ENCODE measurements at places on chromosomes 1 and 21.
A peak's percentile ranks its signal among the peaks of the same experiment; 100 is the strongest.

GRCh38 chr1:11599891-11600576 is 54.2 kb downstream of the FBXO2 start:
- DNase-seq: no peak

GRCh38 chr1:206784471-206784903 is 12.2 kb upstream of the IL10 start:
- DNase-seq: peak; percentile 77

DNA sequence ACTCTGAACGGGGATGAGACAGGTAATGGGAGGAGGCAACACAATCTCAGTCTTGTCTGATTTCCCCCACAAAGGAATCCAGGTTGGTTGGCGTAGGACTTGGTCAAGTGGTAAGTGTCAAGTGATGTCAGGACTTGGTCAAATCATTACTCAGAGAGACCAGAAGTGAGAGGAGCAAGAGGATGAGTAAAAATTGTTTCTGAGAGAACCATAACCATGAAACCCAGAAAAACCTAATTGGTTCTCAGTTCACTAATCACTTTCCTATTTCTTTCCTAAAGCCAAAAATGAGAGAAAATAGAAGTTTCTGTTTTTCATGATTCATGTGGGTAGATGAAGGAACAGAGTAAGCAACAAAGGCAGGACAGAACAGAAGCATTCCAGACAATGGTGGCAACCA is 5.0 kb downstream of the PHC2 start:
- DNase-seq: no peak

- no peak for DNase-seq
These were observed 8.2 kb upstream of the TRIM63 start for GRCh38 chr1:26075421-26076144.

DNA sequence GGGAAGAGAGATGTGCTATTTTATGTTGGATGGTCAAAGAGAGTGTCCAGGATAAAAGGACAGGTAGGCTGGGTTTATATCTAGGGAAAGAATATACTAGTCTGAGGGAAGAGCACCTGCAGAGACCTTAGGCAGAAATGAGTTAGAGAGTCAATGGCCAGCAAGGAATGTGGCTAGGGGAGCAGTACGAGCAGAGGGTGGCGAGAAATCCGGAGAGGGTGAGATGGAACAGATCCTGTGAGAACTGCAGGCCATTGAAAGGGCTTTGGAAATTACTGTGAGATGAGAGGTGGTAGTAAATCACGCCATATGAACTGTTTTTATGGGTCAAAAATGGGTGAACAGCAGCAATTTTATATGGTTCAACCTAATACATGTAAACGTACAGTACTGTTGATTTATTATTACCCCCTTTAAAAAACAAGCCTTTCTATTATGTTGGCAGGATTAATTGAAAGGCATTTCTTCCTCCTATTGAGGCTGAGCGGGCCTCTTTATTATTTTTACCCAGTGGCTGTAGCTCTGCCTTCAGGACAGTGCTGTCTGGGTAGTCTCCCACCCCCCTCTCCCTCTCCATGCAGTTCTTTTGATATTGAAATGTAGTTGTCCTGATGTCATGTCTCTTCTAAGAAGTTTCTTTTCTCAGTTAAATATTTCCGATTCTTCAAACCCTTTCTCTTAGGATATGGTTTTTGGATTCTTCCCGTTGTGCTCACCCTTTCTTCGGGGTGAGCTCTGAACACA is 75.2 kb upstream of the CD1D start:
- DNase-seq: no peak

DNA sequence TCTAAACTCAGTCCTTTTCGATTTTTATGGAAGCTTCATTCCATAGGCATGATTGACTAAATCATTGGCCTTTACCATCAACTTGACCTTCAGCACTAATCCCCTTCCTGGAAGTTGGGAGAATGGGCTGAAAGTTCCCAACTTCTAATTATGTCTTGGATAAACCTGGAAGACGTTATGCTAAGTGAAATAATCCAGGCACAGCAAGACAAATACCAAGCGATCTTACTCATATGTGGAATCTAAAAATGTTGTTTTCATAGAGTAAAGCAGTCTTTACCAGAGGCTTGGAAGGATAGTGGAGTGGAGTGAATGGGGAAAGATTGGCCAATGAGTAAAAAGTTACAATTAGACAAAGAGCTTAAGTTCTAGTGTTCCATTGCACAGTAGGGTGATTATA is 1453.2 kb downstream of the PLA2G4A start:
- DNase-seq: no peak

DNA sequence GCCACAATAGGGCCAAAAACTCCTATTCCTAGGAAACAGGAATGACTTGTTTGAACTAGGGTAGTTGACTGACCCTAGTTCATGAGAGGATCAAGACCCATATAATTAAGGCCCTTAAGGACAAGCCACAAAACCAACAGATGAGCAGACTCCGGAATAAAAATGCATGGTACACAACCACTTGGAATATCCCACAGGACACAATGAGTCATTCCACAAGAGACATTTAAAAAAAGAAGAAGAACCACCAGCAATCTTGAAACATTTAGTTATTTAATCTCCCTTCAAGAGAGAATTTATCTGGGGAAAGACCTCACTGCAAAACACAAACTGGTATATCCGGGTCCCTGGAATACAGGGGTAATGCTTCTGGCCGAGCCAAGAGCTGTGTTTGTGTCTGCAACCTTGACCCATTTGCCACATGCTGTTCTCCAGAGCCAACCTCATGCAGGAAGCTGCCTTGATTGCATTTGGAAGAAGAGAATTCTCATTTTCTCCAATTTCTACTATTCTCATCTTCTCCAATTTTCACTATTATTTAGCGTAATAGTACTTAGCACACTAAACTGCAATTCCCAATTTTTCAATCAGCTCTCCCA is 135.5 kb downstream of the TGFBR3 start:
- no peak for DNase-seq

DNA sequence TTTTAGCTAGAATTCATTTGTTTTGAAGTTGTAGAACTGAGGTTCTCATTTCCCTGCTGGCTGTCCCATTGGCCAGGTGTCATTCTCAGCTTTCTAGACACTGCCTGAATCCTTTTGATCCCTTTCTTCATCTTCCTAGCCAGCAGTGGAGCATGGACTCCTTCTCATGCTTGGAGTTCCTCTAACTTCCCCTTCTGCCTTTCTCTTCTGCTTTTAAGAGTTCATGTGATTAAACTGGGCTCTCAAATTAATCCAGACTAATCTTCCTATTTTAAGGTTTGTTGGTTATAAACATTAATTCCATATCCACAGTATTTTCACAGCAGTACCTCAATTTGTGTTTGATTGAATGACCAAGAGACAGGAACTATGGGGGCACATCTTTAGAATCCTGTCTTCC is 52.3 kb downstream of the ADAMTS5 start:
- no peak for DNase-seq

DNA sequence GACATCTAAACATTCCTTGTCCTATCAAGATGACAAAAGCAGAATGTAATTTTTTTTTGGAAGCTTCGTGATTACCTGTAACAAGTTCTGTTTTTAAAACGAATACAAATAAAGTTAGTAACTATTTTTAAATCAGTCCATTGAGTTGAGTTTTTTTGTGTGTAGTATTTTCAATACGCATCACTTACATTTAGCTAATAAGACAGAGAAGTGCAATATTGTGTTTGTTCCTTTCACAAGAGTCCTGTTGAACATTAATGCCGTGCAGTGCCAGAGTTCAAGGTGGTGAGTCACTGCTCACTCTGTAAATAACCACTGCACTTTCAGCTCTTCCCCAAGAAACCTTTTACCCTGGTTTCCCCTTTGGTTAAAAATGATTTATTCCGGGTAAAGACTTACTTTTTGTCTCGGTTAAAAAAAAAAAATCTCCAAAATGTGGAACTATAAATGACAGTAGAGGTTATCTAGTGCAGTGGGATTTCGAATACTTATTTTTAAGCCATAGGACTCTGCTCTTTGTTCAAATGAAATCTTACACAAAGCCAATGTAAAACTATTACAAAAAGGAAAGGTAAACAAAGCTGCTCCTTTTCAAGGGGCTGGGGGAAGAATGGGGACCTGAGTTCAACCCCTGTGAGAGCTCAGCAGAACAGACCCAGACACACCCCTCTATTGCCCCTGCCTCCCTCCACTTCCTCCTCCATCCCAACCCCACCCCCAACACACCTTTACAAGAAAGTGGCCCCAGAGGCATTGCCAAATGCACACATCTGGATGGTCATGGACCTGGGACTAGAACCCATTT is 14.8 kb upstream of the NCMAP start:
- DNase-seq: no peak

- DNase-seq: no peak
These were observed 53.4 kb downstream of the MACO1 start for GRCh38 chr1:25484096-25484495.

- DNase-seq: no peak
These were observed 78.6 kb upstream of the TLR5 start for GRCh38 chr1:223221686-223222085.

DNA sequence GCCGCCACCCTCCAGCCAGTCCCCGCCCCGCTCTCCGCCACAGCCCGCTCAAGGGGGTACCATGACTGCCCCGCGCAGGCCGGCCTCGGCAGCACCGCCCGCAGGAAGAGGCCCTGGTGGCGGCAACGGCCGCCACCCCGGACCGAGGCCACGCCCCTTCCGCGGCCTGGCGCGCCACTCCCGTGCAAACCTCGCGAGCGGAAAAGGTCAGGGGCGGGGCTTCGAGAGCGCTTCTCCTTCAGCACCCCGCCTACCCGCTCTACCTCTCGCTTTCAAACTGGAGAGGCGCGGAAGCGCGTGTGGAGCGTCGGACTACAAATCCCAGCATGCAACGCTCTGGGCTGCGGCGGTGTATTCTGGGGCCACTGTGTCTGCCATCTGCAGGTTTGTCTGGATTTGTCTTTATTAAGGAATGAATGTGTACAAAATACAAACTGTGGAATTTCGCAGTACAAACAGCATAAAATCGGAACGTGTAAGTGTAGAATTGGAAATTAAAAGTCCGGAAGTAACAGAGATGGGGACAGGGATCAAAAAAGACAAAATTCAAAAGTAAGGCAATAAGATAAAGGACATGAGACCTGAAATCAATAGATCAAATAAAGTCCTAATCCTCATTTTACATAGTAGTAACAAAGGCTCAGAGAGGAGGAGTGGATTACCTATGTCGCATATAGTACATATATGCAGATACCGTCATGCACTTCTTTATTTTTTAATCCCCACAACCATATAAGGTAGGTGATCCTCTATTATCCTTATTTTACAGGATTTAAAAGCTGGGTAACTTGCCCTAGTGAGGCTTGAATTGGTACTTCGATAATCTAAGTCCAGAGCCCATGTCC is 464 bp upstream of the ADSS2 start:
- DNase-seq: peak; percentile 99

GRCh38 chr1:226443439-226443838 is 35.5 kb upstream of the PARP1 start:
- DNase-seq: no peak

DNA sequence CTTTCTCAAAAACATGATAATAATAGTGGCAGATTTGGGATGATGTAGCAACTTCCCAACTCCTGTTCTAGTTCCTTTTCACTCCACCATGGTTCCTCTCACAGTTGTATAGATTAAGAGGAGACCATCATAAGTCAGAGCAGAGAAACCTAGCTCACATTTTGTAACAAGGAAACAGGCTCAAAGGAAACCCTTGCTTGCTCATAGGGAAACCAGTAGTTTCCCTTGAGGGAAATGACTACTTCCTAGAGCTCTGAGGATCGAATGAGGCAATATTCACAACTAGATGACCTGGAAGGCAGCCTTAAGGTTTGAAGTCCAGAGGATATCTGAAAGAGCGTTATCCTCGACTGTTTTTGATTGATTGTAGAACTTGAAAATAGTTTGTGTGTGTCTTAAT is 76.1 kb upstream of the C8B start:
- no peak for DNase-seq

GRCh38 chr1:169565335-169566271 is 20.7 kb downstream of the F5 start:
- no peak for DNase-seq

DNA sequence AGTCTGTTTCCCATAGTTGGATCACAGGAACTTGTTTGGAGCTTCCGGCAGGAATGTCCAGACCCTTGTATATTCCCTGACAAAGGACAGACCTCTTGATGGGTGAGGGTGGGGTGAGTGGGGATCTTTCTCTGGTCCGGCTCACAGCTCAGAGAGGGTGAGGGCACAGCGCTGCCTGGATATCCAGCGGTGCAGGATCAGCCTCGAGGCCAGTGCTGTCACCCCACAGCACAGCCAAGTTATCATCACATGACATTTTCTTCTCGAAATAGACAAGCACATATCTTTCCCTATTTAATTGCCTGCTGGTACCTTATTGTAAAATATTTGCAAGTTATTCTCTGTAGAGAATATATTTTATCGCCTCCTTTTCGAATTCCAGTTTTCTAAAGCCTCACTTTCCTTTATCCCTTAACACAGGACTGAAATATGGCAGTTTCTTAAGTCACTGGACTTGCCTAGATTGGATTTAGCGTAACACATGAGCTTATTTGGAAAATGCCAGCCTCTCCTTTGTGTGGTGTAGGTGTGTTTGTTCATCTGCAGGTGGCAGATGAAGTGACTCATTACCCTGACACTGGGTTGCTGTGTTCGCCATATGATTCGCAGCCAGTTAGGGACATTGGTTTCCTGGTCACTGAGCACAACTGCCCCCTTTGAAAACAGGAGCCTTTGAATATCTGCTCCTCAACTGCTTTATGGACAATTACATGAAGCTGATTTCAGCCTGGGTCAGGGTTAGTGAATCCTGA is 21.4 kb downstream of the CLIC6 start:
- DNase-seq: no peak

- DNase-seq: no peak
These were observed 149.3 kb upstream of the WNT4 start for GRCh38 chr1:22292011-22292788.

DNA sequence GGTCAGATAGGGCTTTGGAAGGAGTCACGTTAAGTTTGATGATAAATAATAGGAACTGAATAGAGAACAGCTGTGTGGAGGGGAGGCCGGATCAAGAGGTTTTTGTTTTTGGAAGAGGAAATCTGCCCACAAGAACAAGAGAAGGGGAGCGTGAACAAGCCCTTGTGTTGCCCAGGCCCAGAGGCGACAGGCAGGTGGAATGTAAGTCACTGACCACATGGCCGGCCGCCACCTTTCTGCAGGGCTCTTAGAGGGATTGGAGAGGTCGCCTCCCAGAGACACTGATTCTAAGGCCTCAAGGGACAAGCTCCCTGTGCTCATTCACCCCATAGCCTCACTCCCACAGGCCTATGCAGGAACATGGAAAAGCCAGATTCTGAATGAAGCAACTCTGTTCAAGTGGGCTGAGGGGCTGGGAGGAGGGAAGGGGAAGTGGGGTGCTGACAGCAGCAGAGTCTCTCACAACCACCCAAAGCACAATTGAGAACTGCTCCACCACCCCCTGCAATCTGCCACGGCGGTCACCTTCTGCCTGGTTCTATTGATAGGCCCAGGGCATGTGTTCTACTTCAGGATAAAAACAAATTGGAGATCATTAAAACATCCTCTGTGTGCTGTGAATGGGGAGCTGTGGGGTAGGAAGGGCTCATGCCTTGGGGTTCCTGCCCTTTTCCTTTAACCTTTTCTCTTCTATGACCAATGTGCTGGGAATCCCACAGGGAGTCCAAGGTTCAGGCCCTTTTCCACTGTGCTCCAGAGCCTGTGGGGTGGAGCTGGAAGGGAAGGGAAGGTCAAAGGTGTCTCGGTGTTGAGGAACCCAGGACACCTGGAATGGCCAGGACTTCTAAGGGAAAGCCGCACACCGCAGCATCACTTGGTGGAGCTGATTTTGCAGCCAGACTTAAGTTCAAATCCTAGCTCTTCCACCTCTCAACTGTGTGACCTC is 63.3 kb upstream of the PARP1 start:
- no peak for DNase-seq

- DNase-seq: no peak
These were observed 29.9 kb downstream of the FUBP1 start for GRCh38 chr1:77948841-77949424.

All from stimulated activated CD8-positive, alpha-beta memory T cell treated with anti-CD3 and anti-CD28 coated beads, Interleukin-4, amount 100 ng/mL, for 24 hours (primary cell).